ENCODE measurements at places on chromosomes 13 and 19. TPM values are rescaled to one million over a fixed set of nuclear protein-coding genes. Genes with fewer than 3 reads are reported as not detected.

The FFAR3 gene
- total RNA-seq = 1.2 TPM

The GIPC1 gene
- 17.3 TPM for total RNA-seq

The IFT88 gene
- 2.5 TPM for total RNA-seq

The NFIX gene
- 4.7 TPM for total RNA-seq

The DMWD gene
- total RNA-seq = 23.5 TPM

The C19orf33 gene
- not detected for total RNA-seq

The FRY gene
- 0.58 TPM for total RNA-seq

The GRIK5 gene
- total RNA-seq = 0.95 TPM

The BCL2L12 gene
- total RNA-seq = 64.6 TPM

The TBXA2R gene
- total RNA-seq = 3.0 TPM

The KLK12 gene
- total RNA-seq = not detected

The PROZ gene
- total RNA-seq = not detected

The ERICH6B gene
- not detected for total RNA-seq

The ELSPBP1 gene
- total RNA-seq = not detected

The EEF2 gene
- total RNA-seq = 3,533 TPM

The TYROBP gene
- total RNA-seq = 1.5 TPM

The EDDM13 gene
- 1.3 TPM for total RNA-seq

The EFNA2 gene
- not detected for total RNA-seq

The TMEM238 gene
- 10.6 TPM for total RNA-seq

The CPB2 gene
- not detected for total RNA-seq

Measured in activated CD8-positive, alpha-beta T cell treated with anti-CD3 and anti-CD28 coated beads for 36 hours (primary cell).